ENCODE measurements at places on chromosomes 1 and 21.

- peak; percentile 15 for DNase-seq
These were observed 55.7 kb upstream of the ETV3 start for GRCh38 chr1:157193702-157194391.

GRCh38 chr1:182484531-182485257 lies 34.7 kb downstream of the RGSL1 start:
- no peak for DNase-seq

DNA sequence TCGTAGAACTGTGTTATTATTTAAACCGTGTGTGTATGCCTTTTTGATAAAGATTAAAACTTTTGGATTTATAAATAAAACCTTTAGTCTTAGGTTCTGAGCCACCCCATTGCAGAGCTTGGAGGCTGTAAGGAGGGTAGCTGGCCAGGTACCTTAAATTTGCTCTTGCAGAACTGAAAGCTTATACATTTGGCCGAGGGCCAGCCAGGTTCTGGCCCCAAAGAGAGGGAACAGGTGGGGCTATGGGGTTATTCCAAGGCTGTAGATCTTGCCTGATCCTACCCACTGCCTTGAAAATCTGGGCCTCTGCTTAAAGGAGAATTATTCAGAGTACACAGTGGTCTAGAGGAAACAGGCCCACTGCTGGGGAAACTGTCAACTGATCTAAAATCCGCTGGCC lies 59.6 kb downstream of the CAMK2N1 start:
- DNase-seq: no peak

GRCh38 chr21:35873441-35873840 lies 186.9 kb downstream of the SETD4 start:
- no peak for DNase-seq

GRCh38 chr1:53495633-53496345 lies 36.6 kb downstream of the DMRTB1 start:
- DNase-seq: no peak

- no peak for DNase-seq
These were observed 198.1 kb upstream of the USP24 start for GRCh38 chr1:55413286-55413685.
